Activated B cell treated with CpG ODN at 0.5 μM for 24 hours (primary cell): ENCODE measurements at places on chromosomes 7 and 10.

DNA sequence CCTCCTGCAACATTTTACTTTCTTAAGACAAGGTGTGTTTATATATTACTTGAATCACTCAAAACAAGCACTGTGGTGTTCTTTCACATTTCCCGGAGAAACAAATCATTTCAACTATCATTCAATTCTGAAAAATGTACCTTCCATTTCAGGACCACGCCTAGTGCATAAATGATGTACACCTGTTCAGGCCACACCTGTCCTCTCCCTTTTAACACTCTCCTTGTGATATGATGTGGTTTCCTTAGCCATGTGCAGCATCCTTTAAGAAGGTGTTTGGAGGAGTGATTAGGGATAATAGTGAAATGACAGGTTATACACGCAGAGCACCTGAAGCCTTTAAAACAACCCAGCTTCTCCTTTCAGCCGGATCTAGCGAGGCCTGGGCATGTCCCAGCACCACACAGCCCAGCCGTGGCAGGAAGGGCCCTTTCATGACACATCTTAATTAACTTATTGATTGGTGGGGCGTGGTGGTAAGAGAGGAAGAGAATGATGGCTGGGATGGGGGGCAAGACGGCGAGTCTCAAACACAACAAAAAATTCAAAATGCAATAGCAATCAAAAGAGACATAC lies 26.9 kb downstream of the ABLIM1 start:
- no peak for DNase-seq

DNA sequence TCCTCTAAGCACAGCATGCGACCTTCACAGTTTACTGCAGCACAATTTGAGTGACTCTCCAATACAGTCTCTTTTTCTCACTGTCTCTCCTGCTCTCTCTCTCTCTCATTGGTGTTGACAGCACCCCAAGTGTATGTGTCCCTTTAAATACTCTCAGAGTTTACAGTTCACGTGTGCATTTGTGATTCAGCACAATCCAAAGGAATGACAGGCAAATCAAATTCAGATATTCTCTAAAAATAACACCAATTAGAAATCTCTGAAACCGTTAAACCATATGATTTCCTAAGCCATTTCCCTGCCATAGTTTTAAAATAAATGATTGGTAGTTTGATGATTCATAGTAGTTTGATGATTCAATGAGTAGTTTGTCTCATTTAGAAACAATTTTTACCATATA lies 104.0 kb upstream of the GAD2 start:
- DNase-seq = no peak

DNA sequence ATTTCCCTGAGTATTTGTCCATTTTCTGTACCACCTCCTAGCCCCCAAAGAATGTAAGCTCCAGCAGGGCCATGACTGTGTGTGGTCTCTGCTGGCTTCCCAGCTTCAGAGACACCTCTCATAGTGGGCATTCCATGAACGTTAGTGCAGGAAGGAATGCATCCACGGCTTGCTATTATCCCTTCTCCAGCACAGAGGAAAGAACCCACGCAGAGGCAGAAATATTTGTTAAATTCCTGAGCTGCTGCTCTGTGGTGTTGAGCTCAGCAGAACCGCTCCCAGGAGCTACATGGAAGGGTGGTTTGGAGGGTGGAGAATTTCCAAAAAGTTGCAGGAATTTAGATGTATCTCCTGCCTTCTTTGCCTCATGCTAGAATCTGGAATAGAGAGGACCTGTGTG lies 275.2 kb downstream of the POU6F2 start:
- no peak for DNase-seq

- no peak for DNase-seq
Measured at GRCh38 chr7:27548304-27548703, 114.4 kb downstream of the HIBADH start.

DNA sequence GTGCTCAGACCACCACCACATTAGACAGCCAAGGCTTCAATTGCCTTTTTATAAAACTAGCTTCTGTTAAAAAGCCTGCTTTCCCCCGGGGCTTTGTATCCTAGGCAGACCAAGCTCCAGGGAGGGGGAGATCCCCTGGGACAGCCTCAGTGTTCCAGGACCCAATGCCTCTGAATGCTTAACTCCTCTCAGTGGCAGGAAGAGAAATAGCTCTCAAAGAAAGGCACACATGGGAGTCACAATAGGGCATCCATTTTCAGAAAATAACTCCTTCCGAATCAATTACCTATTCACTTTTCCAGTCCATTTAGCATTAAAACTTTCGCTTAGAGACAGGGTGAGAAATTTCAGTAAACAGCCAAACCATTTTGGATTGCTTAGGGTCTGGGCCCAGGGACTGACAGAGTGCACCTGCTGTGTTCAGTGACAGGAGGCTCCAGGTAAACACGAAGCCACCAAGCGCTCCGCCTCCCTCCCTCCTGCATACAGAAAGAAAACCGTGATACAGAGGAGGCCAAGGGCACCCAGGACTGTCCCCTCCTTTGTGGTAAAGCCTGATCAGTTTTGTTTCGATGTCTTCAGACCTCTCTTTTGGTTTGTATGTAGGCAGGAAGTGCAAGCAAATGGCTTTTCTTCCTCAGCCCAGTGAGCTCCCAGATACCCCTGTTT lies 599.7 kb downstream of the KCNMA1 start:
- no peak for DNase-seq

- DNase-seq = no peak
Measured at GRCh38 chr10:100978121-100978900, 9.0 kb downstream of the MRPL43 start.

DNA sequence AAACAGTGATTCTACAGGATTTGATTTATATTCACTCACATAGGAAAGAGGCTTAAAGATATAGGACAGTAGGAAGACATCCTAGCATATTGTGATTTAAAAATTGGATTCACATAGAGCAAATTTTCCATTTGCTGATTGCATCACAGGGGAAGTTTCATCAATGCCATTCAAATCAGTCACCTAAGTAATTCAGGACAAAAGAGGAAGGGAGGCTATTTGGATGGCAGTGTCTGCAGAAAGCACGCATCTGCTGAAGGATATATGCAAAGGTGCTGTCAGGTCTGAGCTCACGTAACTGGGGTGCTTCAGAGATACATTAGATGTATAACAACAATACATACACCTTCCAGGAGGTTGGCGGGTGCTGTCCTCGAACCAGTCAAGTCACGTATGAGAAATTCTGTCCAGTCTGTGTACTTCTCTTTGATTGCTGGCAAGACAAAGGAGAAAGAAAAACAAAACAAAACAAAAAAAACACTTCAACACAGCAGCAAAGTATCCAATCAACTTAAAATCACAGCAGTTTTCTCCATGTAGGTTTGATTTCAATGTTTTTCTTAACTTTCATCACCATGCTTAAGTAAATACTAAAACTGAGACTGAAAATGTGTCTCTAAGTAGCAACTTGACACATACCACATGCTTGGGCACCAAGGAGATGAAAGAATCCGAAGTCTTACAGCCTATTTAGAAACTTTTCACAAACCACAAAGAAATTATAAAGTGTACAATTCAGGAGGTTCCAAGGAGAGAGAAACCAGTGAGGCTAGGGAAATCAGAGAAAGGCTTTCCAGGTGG lies 125.1 kb downstream of the SFMBT2 start:
- DNase-seq = no peak
